ENCODE measurements at places on chromosomes 5 and 9.
A peak's percentile ranks its signal among the peaks of the same experiment; 100 is the strongest.

GRCh38 chr5:14168793-14169262, 25.7 kb downstream of the TRIO start:
- DNase-seq = no peak

GRCh38 chr9:35619800-35620158, 1.6 kb upstream of the CD72 start:
- DNase-seq = no peak

GRCh38 chr5:102795526-102795925, 40.4 kb downstream of the PAM start:
- no peak for DNase-seq

- peak; percentile 49 for DNase-seq
These were observed 15.7 kb downstream of the PNPLA7 start for GRCh38 chr9:137534256-137535119.

DNA sequence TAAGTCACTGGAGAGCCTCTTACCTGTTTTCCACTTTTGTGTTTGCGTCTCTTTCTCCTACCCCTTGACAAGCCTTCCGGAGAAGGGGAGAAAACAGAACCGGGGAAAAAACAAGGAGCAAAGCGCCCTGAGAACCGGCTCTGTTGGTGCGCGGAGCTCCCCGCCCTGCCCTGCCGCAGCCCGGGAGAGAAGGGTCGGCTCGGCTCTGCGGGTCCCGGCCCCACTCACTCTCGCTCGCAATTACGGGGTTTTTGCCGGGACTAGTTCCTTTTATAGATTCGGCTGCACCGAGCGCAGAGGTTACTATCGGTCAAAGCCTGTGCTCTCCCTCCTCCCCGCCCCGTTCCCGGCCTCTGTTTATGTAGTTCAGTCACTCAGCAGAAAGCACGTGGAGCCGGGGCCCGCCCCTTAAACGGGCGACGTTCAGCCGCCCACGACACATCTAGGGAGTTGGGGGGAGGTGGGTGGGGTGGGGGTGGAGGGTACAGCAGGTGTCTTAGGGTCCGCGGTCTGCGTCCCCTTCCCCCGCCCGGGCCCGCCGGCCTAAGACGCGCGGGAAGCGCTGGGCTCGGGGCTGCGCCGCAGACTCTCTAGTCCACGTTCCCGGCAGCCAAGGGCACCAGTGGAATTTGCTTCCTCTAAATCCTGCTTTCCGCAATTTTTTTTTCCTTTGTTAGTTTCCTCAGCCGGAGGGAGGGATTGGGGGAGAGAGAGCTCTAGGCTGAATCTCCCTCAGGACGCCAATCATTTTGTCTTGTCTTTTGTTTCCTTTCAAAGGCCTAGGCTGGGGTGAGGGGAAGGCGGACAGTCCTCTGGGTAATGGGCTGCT, at the start of gene ABCA1:
TSS of gene ABCA1 (minus strand) at position 244 of the 829 bp plus-strand sequence. CDS start 24,476 bp downstream, outside the sequence.
- DNase-seq = peak; percentile 77

DNA sequence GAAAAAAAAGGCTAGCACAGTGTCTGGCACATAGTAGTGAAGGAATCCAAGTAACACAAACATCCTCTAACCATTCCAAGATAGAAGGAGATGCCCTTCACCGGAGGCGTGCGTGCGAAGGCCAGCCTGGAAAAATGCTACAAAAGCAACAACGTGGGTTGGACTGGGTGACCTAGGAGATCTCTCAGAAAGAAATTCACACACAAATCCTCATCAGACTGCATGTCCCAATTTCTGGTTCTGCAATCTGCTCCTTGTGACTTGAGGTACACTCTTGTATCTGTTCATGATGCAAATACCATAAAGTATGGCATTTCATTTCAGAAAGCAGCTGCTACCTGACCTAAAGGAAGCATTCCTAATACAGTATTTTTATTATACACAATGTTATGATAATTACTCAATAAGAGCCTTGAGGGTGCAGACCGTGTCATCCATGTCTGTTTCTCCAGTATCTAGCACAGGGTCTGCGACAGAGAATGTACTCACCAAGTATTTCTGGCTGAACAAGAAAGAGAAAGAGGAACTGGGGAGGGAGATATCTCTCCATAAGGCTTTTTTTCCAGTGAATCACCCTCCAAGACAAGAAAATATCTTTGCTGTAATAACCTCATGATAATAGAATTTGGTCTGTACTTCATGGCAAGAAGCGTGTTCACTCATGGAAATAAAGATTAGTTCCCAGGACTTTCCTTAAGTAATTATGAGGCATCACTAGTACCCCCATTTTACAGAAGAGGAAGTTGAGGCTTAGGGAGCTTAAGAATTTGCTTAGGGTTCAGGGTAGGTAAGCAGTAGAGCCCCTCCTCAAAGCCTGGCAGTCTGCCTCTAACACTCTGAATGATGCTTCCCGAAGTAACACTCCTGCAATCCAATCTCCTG, 138.3 kb downstream of the CDK5RAP2 start:
- DNase-seq = peak; percentile 44

- no peak for DNase-seq
These were observed 29.9 kb downstream of the RUSC2 start for GRCh38 chr9:35519692-35520363.

DNA sequence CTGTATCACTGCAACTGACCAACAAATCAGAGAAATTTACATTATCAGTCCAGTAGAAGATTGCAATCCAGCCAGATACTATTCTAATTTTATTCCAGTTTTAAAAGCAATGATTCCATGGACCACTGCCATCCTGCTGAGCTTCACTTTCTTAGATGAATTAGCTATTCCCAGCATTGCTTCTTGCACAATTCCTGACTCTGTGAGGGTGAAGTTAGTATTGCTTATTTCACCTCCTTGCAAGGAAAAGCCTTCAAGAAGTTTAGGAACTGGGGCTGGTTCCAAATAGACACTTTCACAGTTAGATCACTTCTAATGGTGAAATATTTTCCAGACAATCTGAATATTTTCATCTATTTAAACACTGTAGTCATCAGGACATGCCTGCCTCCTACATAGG, 338.6 kb upstream of the TNC start:
- peak; percentile 78 for DNase-seq

GRCh38 chr5:177973066-177973635, 22.9 kb downstream of the PROP1 start:
- DNase-seq = no peak

- no peak for DNase-seq
These were observed 330.3 kb downstream of the GADD45G start for GRCh38 chr9:89935115-89935514.

Data from stromal cell of bone marrow (primary cell).